Amygdala (tissue), 56 donors: ENCODE measurements at places on chromosomes 6 and 20.
A peak's percentile ranks its signal among the peaks of the same experiment; 100 is the strongest.

DNA sequence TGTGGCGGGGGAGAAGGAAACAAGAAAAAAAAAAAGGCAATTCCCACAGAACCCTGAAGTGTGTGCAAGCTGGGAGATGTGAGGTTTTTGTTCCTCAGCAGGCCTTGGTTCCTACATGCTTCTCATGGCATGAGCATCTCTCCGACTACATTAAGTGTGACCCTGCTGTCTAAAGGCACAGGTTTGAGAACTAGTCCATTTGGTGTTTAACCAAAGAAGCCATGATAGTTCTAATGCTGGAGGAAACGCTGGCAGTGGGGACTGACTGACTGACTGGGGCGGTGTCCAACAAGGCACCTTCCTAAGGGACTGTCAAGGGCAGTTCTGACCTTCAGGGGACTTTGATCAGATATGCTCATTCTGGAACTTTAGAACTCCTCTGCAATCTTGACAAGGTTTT, 3.8 kb downstream of the TXNDC5 start:
- no peak for DNase-seq

GRCh38 chr6:126422912-126423311, 83.0 kb downstream of the CENPW start:
- DNase-seq: no peak

DNA sequence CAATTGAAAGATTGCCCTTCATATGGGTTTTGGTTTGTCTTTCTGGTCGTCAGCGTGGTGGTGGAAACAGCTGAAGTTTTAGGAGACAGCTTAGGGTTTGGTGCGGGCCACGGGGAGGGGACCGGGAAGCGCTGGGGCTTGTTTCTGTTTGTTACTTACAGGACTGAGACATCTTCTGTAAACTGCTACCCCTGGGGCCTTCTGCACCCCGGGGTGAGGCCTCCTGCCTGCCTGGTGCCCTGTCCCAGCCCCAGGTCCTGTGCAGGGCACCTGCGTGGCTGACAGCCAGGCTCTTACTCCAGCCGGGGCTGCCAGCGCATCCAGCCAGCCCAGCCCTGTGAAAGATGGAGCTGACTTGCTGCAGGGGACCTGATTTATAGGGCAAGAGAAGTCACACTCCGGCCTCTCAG, 22.8 kb downstream of the NPEPL1 start:
- no peak for DNase-seq

GRCh38 chr6:168506460-168506859, 65.5 kb downstream of the SMOC2 start:
- DNase-seq: no peak

- DNase-seq: no peak
These were observed 93.7 kb downstream of the ZFAND3 start for GRCh38 chr6:37913210-37913609.

DNA sequence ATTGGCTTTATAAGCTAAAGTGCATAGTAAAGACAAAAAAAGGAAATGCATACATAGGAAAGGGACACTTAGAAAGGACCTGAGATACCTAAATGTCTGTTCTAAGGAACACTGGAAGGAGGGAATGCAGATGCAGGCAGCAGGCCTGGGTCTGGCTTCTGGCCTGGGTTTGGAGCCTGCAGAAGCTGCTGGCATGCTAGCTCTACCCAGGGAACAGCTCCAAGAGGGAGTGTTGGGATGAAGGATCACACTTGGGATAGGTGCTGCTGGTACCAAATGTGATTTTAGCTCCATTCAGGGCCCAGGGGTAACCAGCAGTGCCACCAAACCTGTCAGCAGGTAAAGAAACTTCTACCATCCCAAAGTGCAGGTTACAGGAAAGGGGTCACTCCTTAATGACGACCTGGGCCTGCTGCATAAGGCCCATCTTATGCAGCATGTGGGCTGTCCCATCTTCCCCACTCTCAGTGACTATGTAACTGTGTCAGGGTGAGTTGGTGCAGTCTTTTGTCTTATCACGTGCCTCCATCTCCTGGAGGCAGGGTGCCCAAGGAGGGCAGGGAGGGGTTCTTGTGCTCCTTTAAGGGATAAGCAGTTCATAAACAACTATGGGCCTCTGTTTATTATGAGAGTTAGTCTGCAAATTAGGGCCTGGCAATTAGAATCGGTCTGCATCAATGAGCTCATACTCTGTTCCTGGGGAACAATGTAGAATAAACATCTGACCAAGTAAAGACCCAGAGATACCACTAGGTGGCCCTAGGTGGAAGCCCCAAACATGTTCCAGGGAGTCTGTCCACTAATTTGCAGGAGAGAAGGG, 26.9 kb downstream of the DDX27 start:
- DNase-seq: no peak

DNA sequence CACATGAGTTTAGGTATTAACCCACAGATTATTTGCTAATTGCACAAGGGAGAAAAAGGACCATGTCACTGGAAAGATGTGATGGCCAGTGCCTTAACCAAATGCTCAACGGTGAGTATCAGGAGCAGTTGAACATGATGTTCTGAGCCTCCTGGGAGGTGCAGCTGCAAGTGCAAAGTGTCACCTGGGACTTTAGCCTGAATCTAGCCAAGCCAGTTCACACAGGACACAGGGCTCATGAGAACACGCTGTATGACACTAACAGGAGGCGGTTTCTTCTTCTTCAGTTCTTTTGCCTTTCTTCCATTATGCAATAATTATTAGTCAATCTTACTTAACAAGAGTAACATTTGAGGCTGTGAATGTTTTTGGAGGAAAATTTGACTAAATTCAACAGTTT, 225.3 kb downstream of the THBS2 start:
- DNase-seq: no peak

DNA sequence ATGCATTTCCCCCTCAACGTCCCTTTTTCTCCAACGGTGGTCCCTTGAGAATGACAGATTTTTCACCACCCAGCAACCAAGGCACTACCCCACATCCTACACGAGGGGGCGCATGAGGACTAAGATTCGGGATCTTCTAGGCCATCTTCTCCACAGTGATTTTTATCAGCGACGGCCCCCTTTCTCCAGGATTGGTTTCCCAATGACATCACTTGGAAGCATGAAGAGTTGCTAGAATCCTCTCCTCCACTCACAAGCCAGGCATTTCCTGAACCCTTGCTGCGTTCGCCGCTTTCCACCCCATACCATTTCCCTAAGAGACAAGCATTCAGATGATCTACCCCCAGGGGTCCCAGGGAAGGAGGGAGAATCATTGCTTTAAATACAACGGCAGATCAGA, 252.0 kb downstream of the HIVEP2 start:
- DNase-seq: peak; percentile 10

DNA sequence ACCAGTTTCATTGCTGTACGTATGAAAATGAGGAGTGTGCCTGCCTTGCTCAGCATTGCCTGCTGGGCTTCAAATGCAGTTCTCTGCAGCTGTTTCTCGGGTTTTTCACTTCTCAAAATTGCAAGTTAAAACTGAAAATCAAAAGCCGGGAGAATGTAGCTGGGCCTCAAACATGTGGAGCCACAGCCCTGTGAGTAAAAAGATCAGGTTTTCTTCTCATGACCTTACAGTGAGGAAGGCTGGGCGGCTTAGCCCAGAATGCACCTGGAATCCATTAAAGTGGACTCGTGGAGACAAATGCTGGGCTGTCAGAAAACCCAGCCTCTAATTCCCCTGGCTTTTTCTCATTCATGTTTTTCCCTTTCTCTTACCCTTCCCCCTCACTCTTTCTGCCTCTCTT, 34.4 kb downstream of the DSE start:
- no peak for DNase-seq

- no peak for DNase-seq
These were observed 261.8 kb downstream of the ADGB start for GRCh38 chr6:146860583-146860982.

GRCh38 chr20:57495978-57496377, 29.0 kb downstream of the CTCFL start:
- DNase-seq: no peak

GRCh38 chr6:78157606-78158005, 504.8 kb downstream of the MEI4 start:
- DNase-seq: no peak

DNA sequence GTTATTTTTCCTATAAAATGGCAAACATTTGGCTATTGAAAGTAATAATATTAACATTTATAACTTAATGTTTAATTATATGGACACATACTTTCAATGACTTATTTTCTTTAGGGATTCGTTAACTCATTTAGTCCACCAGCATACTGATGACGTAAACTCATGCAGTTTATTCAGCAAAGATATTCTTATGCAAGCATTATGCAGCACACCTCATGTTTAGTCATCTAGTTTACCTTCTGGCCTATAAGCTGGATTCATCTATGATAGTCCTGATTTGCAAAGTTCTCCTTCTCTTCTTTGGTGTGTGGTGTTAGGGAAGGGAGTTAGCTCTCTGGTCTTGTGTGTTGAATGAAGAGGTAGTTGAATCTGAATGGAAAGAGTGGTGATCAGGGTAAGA, 60.0 kb downstream of the OR2J2 start:
- DNase-seq: no peak

DNA sequence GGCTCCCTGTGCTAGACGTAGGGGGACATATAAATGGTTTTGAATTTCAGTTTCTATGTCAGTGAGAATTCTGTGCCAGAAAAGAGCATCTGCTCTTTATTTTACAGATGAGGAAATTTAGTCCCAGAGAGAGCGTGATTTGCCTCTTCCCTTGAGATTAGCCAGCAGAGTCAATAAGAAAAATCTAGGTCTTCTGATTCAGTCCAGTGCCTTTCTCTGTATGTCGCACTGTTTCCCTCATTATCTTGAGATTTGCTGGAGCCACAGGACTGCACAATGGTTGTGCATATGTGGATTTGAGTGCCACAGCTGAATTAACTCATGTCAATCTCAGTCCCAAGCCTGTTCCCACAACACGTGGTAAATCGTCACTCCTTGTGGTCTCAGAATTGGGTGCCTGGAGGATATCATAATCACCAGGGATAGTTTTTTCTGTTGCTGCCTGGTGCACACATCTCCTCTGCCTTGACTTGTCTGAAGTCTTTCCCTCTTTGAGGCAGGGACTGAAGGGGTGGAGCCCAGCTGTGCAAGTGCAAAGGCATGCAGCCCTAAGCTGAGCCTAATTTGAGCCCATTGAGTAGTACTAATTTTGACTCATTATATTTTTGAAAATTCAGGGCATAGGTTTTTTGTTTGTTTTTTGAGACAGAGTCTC, 276.7 kb downstream of the SOX4 start:
- no peak for DNase-seq

- no peak for DNase-seq
These were observed 108.8 kb upstream of the TCF21 start for GRCh38 chr6:133779916-133780695.

DNA sequence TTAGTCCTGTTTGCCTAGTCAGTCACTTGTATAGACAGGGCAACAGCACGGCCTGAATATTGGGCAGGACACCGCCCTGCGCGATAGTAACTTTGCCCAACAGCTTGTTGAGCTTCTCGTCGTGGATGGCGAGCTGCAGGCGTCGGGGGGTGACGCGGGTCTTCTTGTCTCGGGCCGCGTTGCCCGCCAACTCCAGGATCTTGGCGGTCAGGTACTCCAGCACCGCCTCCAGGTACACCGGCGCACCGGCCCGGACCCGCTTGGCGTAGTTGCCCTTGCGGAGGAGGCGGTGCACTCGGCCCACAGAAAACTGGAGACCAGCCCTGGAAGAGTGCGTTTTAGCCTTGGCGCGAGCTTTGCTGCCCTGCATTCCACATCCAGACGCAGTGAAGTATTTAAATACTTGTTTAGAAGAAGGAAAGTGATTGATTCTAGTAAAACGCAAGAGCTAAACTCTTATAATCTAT, 92.8 kb upstream of the BTN3A2 start:
- no peak for DNase-seq

DNA sequence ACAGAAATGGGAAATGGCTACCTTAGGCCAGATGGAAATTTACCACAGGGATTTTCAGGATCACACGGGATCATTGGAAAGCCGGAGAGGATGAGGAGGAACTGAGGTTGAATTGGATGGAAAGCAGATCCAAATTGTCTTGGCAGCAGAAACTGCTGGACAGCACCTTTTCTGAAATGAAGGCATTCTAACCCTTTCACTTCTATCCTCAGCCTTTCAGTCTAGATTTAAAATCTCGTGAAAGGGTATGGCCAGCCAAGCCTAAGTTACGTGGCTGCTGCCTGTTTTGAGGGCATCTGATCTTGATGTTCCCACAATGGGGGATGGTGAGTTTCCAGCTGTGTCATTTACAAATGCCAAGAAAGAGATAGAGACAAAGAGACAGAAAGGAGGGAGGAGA, 358.2 kb downstream of the KIF16B start:
- DNase-seq: no peak

- DNase-seq: no peak
These were observed 41.8 kb upstream of the FUCA2 start for GRCh38 chr6:143553337-143553736.

- no peak for DNase-seq
These were observed 34.9 kb downstream of the NHLRC1 start for GRCh38 chr6:18087396-18088165.

GRCh38 chr6:558959-559358, 97.9 kb downstream of the HUS1B start:
- no peak for DNase-seq

DNA sequence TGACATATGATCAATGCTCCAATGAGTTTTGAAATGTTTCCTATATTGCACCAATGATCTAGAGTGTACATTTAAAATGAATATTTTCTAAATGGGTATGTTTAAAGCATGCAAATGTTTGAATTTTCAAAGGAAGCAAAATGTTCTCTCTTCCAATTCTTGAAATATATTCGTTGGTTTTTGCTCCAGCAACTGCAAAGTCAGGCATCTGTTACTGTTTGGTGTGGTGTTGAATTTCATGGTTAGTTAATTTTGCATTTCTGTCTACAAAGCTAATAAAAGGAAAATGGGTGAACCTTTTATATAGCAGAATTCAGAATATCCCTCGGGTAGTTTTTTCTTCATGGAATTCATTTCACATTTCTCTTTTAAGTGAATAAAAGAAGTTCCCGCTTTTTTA, 1018.3 kb downstream of the GRIK2 start:
- no peak for DNase-seq

- no peak for DNase-seq
These were observed 21.2 kb upstream of the APMAP start for GRCh38 chr20:25013478-25014380.

GRCh38 chr20:41467690-41468089, 101.1 kb upstream of the EMILIN3 start:
- no peak for DNase-seq

GRCh38 chr20:24853916-24854315, 95.2 kb upstream of the CST7 start:
- DNase-seq: no peak

DNA sequence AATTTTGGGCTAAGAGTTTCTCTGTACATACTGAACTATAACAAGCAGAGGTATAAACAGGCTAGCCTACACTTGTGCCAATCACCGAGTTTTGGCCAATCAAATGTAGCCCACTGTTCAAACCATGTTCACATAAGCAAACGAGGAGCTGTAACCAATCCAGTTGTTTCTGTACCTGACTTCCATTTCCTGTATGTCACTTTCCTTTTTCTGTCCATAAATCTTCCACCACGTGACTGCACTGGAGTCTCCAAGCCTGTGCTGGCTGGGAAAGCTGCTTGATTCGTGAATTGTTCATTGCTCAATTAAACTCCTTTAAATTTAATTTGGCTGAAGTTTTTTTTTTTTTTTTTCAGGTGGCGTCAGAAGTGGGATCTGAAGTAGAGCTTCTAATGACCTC, 332.9 kb downstream of the RNF144B start:
- DNase-seq: no peak
